ENCODE measurements at places on chromosomes 3 and 15.

DNA sequence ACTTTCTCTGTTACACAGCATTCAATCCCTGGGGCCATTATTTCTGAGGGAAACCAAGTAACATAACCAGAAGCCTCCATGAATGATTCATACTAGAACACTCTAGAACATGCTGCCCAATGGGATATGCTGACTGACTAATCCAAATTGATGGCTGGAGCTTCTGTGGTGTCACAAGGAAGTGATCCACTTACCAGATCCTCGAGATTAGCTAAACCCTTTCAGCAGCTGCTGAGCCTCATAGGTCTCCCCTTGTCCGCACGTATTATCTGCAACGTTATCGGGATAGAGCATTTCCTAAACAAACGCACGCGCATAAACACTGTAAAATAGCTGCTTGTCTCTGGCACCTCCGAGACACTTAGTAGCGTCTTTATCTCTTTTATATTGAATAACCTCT lies 61.2 kb upstream of the PROK2 start:
- DNase-seq, result no peak

GRCh38 chr3:170962411-170962810 lies 54.0 kb upstream of the EIF5A2 start:
- DNase-seq, result no peak

GRCh38 chr3:108182339-108182738 lies 39.9 kb downstream of the IFT57 start:
- DNase-seq, result no peak

DNA sequence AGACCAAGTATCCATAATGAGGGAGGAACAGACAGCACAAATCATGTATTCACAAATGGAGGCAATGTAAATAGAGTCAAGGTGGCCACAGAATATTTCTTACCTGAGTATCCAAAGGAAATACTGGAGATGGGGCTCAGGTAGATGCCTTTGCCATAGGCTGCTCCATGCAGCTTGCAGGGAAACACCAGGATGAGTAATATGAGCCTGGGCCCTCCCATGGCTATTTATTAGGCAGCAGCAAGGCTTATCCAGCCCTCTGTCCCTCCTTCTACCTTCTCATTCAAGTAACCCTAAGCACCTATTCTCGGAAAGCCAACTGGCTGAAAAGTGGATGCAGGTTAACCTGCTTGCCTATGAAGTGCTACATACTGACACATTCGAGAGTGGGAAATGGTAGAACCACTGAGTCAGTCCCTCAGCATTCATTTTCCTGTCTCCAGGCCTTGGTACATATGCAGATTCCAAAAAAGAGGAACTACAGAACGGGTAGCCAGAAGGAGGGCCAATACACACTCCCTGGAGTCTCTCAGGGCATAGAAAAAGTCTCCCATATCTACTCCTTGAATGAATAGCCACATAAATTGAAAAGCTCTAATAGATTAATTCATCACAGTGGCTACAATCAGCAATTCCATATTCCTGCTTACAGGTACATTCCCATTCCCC lies 18.3 kb upstream of the PKM start:
- no peak for DNase-seq

- no peak for DNase-seq
Observed at GRCh38 chr3:27752926-27753325, 30.8 kb upstream of the EOMES start.

DNA sequence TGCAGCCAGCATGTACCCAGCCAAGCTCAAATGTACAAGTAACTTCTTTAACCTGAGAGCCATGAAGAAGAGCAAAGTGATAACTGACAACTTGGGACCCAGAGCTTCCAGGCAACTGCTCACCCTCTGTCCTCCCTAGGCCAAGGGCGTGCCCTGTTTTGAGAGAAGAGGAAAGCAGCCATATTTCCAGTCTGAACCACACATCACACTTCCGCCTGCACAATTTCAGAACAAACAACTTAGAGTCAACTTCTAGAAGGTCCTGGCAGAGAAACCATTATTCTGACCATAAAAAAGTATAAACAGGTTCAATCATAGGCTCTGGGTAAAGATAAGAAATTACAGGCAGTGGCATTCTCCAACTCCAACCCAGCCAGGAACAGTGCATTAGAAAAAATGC lies 50.1 kb downstream of the ITGB5 start:
- no peak for DNase-seq

GRCh38 chr15:24075420-24076089 lies 388.4 kb upstream of the NDN start:
- no peak for DNase-seq

DNA sequence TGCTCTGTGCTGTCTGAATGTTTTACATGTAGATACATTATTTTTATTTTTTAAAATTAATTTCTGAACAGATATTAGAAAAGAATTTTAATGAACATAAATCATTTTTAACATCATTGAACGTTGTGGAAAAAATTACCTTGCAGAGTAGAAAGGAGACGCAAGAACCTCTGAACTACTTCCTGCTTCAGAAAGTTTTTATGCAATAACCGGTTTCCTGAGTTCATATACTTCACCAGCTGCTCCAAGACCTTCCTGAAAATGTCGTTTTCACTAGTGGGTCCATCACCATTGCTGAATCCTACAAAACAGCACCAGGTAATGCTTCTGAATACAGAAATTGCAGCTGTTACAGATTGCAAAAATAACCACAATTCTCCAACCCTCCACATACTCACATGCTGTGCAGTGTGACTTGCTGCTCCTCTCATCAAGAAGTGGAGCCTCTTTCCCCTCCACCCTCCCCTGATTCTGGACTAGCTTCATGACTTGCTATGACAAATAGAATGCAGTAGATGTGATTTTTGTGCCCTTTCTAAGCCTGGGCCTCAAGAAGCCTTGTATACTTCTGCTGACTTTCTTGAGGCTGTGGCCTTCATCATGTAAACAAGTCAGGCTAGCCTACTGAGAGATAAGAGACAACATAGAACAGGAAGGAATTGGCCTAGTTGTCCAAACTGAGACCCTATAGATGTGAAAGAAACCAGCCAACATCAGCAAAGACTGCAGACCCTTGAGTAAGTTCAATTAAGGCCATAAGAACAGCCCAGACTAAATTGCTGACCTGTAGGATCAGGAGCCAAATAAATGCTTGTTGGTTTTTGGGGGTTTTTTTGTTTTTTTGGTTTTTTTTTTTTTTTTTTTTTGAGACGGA lies 80.4 kb downstream of the TRANK1 start:
- DNase-seq, result no peak

GRCh38 chr3:52022323-52023100 lies 26.8 kb upstream of the RPL29 start:
- DNase-seq, result no peak

DNA sequence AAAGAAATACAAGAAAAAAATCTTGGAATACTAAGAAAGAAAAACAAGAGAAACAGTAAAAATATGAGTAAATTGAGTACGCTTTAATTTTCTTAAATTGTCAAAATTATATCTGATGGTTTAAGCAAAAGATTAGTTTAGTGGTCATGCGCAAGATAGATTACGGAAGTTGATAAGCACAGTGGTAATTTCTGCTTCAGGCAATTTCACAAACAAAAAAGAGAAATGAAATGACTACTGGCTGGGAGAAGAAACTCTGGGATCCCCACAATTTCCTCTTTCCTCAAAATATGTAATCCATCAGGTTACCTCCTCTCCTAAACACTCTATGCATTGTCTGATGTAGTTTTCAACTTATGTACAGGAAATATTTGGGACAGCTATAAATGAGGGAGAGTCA lies 9.0 kb downstream of the MYD88 start:
- no peak for DNase-seq

- DNase-seq, result no peak
Observed at GRCh38 chr3:45938043-45938435, 5.2 kb upstream of the CXCR6 start.

GRCh38 chr3:41507336-41508062 lies 308.2 kb downstream of the CTNNB1 start:
- DNase-seq, result no peak

DNA sequence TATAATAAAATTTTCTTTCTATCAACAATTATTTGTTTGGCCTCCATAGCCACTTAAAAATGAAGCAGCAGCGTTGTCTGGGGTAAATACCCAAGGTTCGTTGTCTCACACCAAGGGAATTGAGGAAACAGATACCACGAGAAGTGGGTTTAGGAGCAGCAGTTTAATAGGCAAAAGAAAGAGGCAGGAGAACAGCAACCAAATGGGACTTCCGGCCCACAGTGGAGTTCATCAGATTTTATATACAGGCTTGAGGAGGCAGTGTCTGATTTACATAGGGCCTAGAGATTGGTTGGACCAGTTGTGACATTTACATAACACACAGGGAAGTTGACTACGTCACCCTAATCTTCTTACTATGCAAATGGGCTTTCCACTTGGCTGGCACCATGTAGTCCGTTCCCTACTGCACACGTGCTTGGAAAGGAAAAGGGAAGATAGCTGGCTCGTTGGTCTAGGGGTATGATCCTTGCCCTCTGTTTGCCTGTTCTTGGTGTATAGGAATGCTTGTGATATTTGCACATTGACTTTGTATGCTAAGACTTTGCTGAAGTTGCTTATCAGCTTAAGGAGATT lies 61.5 kb upstream of the SETMAR start:
- DNase-seq, result no peak

- DNase-seq, result no peak
Observed at GRCh38 chr3:117666812-117667211, 957.2 kb downstream of the TUSC7 start.

- no peak for DNase-seq
Observed at GRCh38 chr3:170752571-170753155, 117.3 kb downstream of the RPL22L1 start.

- no peak for DNase-seq
Observed at GRCh38 chr3:160893207-160893606, 137.2 kb downstream of the PPM1L start.

DNA sequence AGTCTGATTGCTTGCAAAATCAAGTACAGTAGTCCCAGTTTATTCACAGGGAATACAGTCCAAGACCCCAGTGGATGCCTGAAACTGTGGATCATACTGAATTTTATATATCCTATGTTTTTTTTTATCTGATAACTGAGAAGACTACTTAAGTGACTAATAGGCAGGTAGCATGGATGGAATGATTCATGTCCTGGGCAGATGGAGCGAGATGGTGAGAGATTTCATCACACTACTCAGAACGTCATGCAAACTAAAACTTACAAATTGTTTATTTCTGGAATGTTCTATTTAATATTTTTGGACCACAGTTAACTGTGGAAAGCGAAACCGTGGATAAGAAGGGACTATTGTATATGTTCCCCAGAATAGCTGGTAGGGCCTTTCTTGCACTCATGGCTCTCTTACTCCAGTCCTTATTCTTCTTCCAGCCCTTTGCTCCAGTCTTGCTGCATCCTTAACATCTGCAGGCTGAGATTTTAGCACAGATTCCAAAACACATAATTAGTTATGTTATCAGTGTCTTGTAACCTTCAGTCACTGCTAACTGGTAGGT lies 290.0 kb downstream of the ADAMTSL3 start:
- no peak for DNase-seq

DNA sequence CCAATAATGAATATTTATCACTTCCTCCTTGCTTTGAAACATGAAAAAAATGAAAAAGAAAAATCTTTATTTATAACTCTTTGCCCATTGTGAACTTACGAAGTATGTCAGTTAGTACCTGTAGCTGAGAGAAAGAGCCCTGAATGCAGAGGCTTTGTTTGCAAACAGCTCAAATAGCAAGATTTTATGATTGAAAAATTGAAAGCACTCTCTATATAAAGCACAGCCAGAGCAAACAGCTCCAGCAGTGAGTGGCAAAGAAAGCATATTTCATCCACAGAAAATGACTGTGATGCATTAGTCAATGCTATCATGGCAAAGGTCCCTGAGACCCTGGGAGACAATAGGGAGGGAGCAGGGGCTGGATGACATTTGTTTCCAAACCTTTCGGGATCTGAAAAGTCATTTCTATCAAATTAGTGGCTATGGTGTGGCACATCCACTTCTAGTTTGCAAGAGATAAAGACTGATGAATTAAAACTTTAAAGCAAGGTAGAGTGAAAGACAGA lies 576.1 kb downstream of the OTOL1 start:
- no peak for DNase-seq

- DNase-seq, result no peak
Observed at GRCh38 chr15:99492275-99492674, 73.5 kb upstream of the MEF2A start.

GRCh38 chr3:5194341-5194740 lies 6.8 kb downstream of the EDEM1 start:
- DNase-seq, result no peak

- no peak for DNase-seq
Observed at GRCh38 chr3:114274929-114275328, 18.9 kb upstream of the TIGIT start.

- DNase-seq, result peak; percentile 29
Observed at GRCh38 chr3:141370065-141370533, 1.8 kb downstream of the ZBTB38 start.

GRCh38 chr3:129958755-129959154 lies 15.8 kb upstream of the TRH start:
- DNase-seq, result no peak

DNA sequence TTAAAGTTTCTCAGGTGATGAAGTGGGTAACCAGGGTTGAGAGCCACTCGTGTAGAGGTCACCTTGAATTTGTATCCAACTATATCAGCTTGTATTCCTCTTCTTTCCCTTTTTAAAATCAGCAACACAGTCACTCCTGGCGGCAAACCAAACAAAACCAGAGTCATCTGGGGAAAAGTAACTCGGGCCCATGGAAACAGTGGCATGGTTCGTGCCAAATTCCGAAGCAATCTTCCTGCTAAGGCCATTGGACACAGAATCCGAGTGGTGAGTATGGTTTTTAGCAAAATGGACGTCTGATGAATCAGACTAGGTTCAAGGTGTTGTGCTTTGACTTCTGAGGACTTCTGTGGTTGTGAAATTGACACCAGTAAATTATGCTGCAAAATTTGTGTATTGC lies 3.9 kb downstream of the RPL35A start:
- no peak for DNase-seq

DNA sequence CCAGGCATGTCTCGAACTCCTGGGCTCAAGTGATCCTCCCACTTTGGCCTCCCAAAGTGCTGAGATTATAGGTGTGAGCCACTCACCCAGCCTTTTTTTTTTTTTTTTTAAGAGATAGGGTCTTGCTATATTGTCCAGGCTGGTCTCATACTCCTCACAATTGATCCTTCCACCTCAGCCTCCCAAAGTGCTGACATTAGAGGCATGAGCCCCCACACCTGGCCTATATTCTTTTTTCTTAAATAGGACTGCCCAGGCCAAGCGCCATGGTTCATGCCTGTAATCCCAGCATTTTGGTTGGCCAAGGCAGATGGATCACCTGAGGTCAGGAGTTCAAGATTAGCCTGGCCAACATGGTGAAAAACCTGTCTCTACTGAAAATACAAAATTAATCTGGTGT lies 12.5 kb downstream of the NR1I2 start:
- DNase-seq, result no peak

Measured in HuH-7.5 (cell line).